ENCODE measurements at places on chromosomes 1 and 21.

DNA sequence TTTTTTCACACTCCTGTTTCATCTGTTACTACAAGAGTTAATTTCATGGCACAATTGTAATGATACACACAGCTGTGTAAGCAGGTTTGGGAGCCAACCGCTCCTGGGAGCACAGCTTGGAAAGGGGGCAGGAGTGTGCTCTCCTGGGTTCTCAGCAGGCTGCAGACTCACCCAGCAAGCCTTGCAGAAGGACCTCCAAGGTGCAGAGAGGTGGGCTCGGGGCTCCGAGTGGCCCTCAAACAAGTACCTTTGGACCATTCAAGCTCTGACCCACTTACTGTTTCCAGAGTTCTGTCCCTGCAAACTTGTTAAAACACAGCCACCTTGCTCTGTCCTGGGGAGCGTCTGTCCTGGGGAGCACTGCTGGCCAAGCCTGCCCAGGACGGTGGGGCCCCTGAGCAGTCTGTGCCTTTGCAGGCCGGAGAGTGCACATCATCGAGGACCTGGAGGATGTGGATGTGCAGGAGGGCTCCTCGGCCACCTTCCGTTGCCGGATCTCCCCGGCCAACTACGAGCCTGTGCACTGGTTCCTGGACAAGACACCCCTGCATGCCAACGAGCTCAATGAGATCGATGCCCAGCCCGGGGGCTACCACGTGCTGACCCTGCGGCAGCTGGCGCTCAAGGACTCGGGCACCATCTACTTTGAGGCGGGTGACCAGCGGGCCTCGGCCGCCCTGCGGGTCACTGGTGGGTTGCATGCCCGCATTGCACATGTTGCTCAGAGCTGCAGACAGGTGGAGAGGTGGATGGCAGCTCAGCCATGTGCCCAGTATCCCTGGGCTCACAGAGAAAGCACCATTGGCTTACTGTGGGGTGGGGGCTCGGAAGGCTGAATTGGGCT, 78.0 kb downstream of the OBSCN start:
- no peak for DNase-seq

DNA sequence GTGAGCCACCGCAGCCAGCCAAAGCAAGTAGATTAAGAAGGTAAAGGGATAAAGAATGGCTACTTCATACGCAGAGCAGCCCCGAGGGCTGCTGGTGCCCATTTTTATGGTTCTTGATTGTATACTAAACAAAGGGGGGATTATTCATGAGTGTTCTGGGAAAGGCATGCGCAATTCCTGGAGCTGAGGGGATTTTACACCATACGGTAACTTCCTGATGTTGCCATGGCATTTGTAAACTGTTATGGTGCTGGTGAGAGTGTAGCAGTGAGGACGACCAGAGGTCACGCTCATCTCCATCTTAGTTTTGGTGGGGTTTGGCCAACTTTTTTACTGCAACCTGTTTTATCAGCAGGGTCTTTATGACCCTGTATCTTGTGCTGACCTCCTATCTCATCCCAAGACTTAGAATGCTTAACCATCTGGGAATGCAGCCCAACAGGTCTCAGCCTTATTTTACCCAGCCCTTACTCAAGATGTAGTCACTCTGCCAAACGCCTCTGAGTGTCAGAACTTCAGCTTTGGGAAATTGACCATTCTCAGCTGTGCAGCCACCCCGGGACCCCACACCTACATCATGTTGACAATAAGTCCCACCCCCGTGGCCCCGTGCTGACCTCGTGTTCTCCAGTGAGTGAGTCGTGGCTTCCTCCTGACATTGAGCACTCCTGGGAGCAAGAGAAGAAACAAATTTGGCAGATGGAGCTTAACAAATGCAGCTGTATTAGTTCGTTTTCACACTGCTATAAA, 149.4 kb upstream of the COL6A1 start:
- no peak for DNase-seq

- no peak for DNase-seq
These were observed 168.2 kb downstream of the GRIK1 start for GRCh38 chr21:29771491-29772066.

GRCh38 chr1:27865821-27866220, 6.5 kb upstream of the THEMIS2 start:
- no peak for DNase-seq

- DNase-seq = no peak
These were observed 124.3 kb downstream of the HMGB4 start for GRCh38 chr1:33988161-33988560.

DNA sequence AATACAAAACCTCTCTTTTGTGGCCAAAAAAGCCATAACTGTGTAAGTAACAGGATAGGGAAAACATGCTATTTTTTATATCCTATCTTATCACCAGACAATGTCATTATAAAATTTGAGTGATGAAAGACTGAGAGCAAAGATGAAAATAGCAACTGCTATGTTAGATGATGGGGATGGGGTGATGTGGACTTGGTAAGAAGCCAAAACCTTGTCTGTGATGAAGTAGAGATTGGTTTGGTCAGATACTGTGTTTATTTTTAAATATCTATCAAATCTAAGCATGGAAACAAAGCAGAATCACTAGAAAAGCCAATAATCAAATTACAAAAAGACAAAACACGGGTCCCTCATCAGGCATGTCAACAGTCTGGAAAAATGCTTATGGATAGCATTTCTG, 631.1 kb upstream of the NR5A2 start:
- DNase-seq = no peak

GRCh38 chr1:212482006-212482636, 49.4 kb downstream of the NENF start:
- no peak for DNase-seq

Data from NCI-H1436 (cell line).